ENCODE measurements at places on chromosomes 12 and 14. TPM values are rescaled to one million over a fixed set of nuclear protein-coding genes. Genes with fewer than 3 reads are reported as not detected.

CFAP54 gene
- total RNA-seq: 0.33 TPM

KRT6C gene
- not detected for total RNA-seq

SSPN gene
- 2.0 TPM for total RNA-seq

TIMELESS gene
- 8.9 TPM for total RNA-seq

TTC9 gene
- under 0.01 TPM for total RNA-seq

TMEM30B gene
- total RNA-seq: under 0.01 TPM

RD3L gene
- total RNA-seq: not detected

KRT3 gene
- total RNA-seq: not detected

CISTR gene
- not detected for total RNA-seq

CIDEB gene
- 4.4 TPM for total RNA-seq

KSR2 gene
- total RNA-seq: under 0.01 TPM

MIP gene
- total RNA-seq: not detected

PIANP gene
- not detected for total RNA-seq

ABCD2 gene
- under 0.01 TPM for total RNA-seq

PTCSC3 gene
- total RNA-seq: not detected

TESPA1 gene
- total RNA-seq: not detected

ZNF26 gene
- 15.0 TPM for total RNA-seq

CPM gene
- total RNA-seq: 5.1 TPM

NKX2-1 gene
- total RNA-seq: not detected

P3H3 gene
- total RNA-seq: 13.4 TPM

TAS2R9 gene
- 0.36 TPM for total RNA-seq

KRT2 gene
- not detected for total RNA-seq

OR4E2 gene
- not detected for total RNA-seq

RNU6-8 gene
- not detected for total RNA-seq

IL23A gene
- total RNA-seq: not detected

PZP gene
- not detected for total RNA-seq

TMBIM6 gene
- 376 TPM for total RNA-seq

HOXC4 gene
- total RNA-seq: 3.3 TPM

ACOT6 gene
- not detected for total RNA-seq

C12orf50 gene
- under 0.01 TPM for total RNA-seq

GLS2 gene
- not detected for total RNA-seq

ACSM4 gene
- total RNA-seq: not detected

CRIP2 gene
- 41.3 TPM for total RNA-seq

GZMH gene
- not detected for total RNA-seq

GPR84 gene
- total RNA-seq: not detected

PLEKHD1 gene
- total RNA-seq: 0.34 TPM

KRT79 gene
- not detected for total RNA-seq

FGF6 gene
- total RNA-seq: not detected

NID2 gene
- total RNA-seq: 1.3 TPM

NAV3 gene
- total RNA-seq: 23.0 TPM

ADAM21 gene
- 1.4 TPM for total RNA-seq

NTN4 gene
- 0.34 TPM for total RNA-seq

DAO gene
- total RNA-seq: not detected

PRICKLE1 gene
- 1.8 TPM for total RNA-seq

GDF3 gene
- not detected for total RNA-seq

CCDC177 gene
- not detected for total RNA-seq

TAS2R8 gene
- total RNA-seq: not detected

Data from melanocyte of skin (primary cell).